ENCODE measurements at places on chromosomes 7 and 10.

DNA sequence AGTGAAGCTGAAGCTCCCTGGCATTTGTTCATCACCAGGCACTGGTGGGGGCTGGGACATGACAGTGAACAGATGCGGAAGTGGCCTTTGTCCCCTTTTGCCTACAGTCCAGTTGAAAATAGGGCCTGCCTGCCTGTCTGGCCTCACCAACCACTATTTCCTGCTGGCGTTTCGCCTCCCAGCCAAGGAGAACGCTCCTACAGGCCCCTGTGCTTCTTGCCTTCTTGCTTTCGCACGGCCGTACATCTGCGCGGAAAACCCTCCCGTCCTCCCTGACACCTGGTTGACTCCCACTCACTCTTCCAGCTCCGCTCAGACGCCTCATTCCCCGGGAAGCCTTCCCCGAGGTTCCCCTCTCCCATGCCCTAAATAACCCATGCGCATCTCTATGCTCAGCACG is 317.3 kb downstream of the PRPF18 start:
- DNase-seq, result no peak

- DNase-seq, result no peak
Measured at GRCh38 chr7:149770728-149771636, 2.4 kb downstream of the ZNF467 start.

DNA sequence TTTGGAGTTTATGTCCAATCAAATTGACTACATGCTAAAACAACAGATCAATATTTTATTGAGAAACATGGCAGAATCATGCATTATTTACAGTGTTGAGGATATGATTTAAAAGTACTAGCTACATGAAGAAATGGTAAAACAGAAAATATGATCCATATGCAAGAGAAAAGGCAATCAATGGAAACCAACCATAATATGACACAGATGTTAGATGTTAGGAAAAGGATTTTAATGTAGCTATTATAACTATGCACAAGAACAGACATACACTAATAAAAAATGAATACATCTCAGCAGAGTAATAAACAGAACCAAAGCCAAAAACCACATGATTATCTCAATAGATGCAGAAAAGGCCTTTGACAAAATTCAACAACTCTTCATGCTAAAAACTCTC is 166.2 kb upstream of the CACNA2D1 start:
- DNase-seq, result no peak

DNA sequence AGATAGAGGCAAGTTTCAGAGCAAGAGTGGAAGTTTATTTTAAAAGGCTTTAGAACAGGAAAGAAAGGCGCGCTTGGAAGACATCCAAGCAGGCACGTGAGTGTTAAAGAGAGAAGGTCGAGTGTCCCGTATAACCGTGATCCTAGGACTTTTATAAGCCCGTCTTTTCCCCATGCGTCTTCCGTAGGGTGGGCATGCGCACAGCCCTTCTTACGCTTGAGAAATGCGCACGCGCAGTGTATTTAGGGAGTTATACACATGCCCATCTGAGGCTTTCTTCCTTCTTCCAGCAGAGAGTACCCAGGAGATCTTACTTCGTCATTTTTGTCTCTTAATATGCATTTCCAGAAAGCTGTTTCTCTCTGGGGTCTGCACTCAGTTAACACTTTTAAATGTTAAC is 52.4 kb downstream of the CALD1 start:
- no peak for DNase-seq

- DNase-seq, result no peak
Measured at GRCh38 chr7:67348171-67348570, 351.5 kb downstream of the TYW1 start.

- DNase-seq, result no peak
Measured at GRCh38 chr7:128093614-128094570, 62.7 kb upstream of the LRRC4 start.

DNA sequence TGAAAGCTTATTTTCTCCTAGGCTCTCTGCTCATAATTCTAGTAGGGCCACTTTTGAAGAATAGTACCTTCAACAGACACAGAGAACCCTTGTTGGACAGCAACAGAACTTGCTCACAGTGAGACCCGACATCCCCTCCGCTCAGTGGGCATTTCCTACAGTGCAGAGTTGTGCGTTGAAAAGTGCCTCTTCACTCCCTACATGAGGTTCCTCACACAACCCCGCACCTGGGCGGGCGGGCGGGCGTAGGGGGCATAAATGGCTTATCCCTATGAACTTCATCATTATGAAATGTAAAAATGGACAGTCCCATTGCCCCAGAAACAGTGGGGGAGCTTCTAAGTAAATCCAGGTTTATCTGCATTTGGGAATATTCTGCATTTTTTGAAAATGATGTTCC is 174.9 kb downstream of the MGMT start:
- no peak for DNase-seq

- DNase-seq, result no peak
Measured at GRCh38 chr10:72783410-72783833, 91.5 kb downstream of the MCU start.

GRCh38 chr7:25677595-25677994 is 449.3 kb upstream of the NPVF start:
- no peak for DNase-seq

DNA sequence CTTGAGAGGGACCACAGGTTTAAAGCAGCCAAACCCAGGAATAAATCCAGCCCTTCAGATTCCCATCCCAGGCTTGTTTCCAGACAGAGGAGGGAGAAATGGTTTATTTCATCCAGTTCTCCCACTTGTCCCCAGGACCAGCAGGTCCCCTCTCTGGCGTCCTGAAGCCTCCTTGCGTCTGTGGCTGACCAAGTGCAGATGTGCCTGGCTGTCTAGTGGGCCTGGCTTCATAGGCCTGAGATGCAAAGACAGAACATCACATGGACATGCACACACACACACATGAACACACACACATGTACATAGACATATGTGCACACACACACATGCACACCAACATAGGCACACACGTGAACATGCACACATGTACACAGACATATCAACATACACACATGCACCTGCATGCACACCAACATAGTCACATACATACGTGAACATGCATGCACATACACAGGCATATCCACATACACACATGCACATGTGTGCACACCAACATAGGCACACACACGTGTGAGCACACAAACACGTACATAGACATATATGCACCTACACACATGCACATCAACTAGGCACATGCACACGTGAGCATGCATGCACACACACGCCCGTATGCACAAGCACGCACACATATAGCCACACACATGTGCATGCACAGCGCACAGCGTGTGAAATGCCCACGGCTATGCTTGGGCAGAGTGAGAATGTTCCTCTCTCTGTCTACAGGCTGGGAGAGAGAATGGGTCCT is 10.7 kb downstream of the FOXL3 start:
- no peak for DNase-seq

GRCh38 chr7:67711706-67712105 is 715.1 kb downstream of the TYW1 start:
- no peak for DNase-seq

DNA sequence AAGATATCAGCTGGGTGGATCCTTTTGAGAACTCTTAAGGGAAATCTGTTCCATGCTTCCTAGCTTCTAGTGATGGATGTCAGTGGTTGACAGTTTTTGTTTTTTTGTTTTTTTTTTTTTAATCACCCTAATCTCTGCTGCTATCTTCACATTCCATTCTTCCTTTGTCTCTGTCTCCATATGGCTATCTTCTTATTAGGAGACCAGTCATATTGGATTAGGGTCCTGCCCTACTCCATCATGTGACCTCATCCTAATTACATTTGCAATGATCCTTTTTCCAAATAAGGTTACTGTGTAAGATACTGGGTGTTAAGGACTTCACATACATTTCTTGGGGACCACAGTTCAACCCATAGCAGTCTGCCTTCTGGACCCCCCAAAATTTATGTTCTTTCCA is 69.7 kb downstream of the MLLT10 start:
- no peak for DNase-seq

DNA sequence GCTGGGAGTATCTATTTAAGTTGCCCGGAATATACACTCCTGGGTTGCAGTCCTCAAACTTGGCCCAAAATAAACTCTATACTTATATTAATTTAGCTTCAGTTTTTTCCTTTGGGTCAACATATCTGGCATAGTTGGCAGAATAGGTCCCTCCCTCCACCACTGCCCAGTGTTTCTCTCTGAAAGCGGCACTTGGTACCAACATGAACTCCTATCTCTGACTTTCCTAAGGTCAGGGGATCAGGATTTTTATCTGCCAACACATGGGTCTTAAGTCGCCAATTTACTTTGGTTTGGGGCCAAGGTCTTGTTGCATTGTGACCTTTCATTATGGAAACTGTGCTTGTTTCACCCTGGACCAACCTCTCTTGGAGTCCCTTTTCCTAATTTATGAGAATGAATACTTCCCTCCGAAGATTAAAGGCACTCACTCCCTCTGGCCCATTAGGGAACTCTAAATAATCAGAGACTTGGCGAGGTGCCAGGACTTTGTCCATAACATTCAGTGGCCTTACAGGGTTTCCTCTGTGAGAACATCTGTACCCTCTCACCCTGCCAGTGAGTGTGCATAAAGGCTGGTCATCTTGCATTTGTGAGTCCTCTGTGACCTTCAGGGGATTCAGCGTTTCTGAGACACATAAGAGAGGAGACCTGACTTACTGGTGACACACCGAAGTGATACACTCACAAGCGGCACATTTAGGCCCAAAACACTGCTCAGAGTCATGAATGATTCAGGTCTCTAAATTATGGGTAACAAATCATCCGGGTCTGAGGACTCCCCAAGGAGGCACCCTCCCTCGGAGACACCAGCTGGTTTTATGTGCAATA is 19.7 kb upstream of the FKBP9 start:
- DNase-seq, result no peak

- DNase-seq, result no peak
Measured at GRCh38 chr10:47116445-47116844, 183.6 kb upstream of the GDF10 start.
